ENCODE measurements at places on chromosomes 13 and 19.

DNA sequence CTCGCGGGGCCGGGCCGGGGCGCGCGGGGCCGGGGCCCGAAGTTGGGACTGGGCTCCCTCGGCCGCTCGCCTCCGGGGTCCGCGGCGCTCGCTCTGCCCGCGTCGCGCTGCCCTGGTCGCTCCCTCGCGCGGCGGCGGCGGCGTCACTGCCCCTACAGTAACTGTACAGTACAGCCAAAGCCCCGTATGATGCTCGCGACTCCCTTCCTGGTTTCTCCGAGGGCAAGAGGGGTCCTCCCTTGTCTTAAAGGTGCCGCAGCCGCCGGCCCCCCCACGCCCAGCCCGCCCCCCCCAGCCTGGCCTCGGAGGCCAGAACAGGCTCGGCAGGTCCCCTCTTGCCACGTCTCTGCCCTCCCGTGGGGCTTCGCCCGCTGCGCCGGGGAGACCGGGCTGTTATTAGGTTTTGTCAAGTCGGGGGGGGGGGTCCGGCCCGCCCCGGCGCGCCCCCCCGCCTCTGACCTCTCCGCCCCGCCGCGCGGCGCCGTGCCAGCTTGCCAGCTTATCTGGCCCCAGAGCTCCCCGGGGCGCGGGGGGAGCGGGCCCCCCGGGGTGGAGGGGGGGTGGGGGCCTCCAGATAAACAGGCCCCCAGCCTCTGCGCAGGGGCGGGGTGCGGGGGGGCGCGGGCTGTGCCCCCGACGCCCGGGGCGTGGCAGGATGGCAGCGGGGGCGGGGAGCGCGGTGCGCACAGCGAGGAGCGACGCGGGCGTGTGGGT, at the start of gene ZBTB7A:
Gene ZBTB7A (minus strand): TSS at position 218 of the 714 bp plus-strand sequence. CDS start 11,667 bp downstream, outside the sequence.
- no peaks in the 10 kb centered on the region for H3K27me3 ChIP-seq
- H3K36me3 ChIP-seq: no peaks in the 10 kb centered on the region
- H3K4me3 ChIP-seq: peak within 1 kb of the TSS; percentile 92

- H3K27ac ChIP-seq: no peak overlapping the region
- peaks cover 55% of the 10 kb centered on the region for H3K36me3 ChIP-seq
- H3K27me3 ChIP-seq: no peaks in the 10 kb centered on the region
- no peak overlapping the region for H3K4me3 ChIP-seq
Measured at GRCh38 chr19:45820413-45821102, 5.5 kb upstream of the RSPH6A start.

GRCh38 chr13:110443622-110444225, 117.8 kb downstream of the RAB20 start:
- H3K27ac ChIP-seq: peak overlapping the region; percentile 80
- peaks cover 75% of the 10 kb centered on the region for H3K36me3 ChIP-seq
- no peak overlapping the region for H3K4me3 ChIP-seq

DNA sequence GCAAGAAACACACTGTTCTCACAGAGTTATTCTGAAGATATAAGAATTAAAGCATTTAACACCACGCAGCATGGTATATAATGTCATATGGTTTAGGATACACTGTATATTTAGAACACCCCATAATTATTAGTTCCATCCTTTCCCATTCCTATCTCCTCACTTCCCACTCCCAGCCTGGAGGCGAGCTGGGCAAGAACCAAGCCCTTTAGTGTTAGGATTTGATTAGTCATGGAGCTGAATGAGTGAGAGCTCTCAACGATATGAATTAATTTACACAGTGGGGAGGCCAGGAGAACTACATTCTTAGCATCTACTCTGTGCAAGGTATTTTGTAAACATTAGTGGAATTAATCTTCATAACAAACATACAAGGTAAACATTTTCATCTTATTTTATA, 934.3 kb downstream of the DIAPH3 start:
- no peak for DNase-seq
- no peaks in the 10 kb centered on the region for H3K27me3 ChIP-seq
- no peak overlapping the region for H3K4me3 ChIP-seq
- H3K36me3 ChIP-seq: no peaks in the 10 kb centered on the region
- H3K4me1 ChIP-seq: no peaks in the 10 kb centered on the region

- H3K27ac ChIP-seq: no peak overlapping the region
- no peak for DNase-seq
- H3K4me3 ChIP-seq: peak overlapping the region; percentile 22
- H3K27me3 ChIP-seq: no peaks in the 10 kb centered on the region
Measured at GRCh38 chr13:23558675-23559536, 11.3 kb upstream of the TNFRSF19 start.

DNA sequence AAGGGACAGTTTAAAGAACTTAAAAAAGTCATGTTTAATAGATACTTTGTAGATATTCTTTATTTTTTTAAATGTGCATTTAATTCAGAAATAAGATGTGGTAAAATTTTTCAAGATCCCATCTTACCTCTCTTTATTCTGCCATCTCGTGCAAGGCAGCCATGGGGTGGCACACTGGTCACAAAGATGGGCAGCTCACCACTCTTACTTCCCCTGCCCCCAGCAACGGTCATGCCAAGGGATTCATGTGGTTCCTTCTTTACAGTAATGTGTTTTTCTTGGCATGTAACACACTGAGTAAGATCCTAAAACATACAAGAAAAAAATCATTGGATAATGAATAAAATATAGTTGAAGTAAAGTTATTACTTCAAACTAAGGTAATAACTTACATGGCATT, 64.2 kb downstream of the LNX2 start:
- no peak overlapping the region for H3K27ac ChIP-seq
- no peak overlapping the region for H3K4me3 ChIP-seq
- DNase-seq: peak; percentile 67
- H3K27me3 ChIP-seq: no peaks in the 10 kb centered on the region
- H3K36me3 ChIP-seq: peaks cover 33% of the 10 kb centered on the region

DNA sequence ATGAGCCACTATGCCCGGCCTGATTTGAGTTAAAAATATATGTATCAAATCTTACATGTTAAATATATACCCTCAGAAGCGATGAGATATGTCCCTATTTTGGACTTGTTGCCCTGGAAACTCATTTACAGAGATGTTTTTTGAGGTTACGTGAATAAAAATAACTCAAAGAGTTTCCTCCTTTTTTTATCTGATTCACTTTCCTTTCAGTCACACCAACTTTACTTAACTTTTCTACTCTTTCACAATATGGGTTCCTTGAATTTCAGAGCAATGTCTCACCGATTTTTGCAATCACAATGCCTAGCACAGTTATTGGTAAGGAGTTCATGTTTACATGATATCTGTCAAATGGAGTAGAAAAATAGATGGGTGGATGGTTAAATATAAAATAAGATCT, 2.3 kb downstream of the OR7C2 start:
- H3K4me3 ChIP-seq: no peak overlapping the region
- H3K36me3 ChIP-seq: no peaks in the 10 kb centered on the region
- H3K27me3 ChIP-seq: no peaks in the 10 kb centered on the region
- no peaks in the 10 kb centered on the region for H3K4me1 ChIP-seq
- no peak overlapping the region for H3K27ac ChIP-seq

DNA sequence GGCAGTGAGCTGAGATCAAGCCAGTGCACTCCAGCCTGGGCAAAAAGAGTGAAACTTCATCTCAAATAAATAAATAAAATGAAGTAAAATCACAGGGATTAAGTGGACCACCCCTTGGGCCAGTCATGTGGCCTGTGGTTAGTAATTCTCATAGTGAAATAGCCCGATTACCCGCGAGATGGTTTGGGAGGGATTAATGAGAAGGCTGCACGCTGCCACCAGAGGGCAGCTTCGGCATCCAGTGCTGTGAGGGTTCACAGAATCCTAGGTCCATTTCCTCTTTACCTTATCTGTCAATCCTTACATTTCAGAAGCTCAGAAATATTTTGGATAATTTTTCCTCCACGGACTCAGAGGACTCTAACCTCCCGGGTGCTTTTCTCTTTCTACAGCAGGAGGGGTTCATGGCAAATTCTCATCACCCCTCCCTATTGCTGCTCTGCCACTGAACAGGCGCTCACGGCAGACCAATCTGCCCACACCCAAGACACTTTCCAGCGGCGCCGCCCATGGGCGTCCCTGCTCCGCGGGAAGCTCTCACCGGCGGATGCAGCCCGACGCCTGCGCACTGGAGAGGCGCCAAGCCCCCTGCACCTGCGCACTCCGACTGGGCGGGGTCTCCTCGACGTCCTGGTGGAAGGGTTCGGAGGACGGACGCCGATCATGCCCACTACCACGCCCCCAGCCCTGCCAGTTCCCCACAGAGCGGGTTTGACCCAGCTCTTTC, 11.0 kb downstream of the ZNF835 start:
- no peaks in the 10 kb centered on the region for H3K27me3 ChIP-seq
- no peaks in the 10 kb centered on the region for H3K4me1 ChIP-seq
- H3K36me3 ChIP-seq: peaks cover 18% of the 10 kb centered on the region
- no peak for DNase-seq
- no peak overlapping the region for H3K27ac ChIP-seq

DNA sequence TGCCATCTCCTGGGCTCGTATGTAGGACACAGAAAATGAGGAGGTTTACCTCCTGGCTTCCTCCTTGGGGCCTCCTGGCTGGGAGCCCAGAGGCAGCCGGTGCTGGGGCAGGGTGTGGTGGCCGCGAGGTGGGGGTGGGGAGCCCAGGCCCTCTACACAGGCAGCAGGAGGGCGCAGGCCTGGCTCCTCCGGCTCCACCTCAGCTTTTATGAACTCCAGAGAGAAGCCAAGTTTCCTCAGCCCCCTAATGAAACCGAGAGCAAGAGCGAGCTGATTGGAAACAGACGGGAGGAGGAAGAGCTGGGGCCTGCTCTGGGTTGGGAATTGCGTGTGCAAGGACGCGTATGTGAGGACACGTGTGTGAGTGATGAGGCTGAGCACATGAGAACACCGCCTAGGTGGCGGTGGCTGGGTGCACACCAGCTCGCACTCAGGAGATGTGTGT, 23.1 kb downstream of the LYL1 start:
- peaks cover 14% of the 10 kb centered on the region for H3K36me3 ChIP-seq
- H3K4me3 ChIP-seq: no peak overlapping the region
- H3K27me3 ChIP-seq: no peaks in the 10 kb centered on the region

DNA sequence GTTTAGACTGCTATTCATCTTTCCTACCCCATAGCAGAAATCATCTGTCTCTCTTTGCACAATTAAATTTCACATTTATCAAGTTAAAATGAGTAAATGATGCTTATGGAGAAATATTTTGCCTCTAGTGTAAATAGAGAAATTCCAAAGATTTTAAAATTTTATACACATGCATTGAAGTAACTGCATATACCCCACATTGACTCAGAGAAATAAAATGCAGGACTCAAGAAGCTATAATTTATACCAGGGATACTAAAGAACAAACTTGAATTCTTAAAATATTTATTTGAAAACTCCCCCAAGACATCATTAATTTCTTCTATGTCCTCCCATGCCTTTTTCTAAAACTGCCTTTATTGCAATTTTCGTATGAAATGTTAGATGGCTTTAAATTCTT, 165.8 kb downstream of the DIAPH3 start:
- H3K27ac ChIP-seq: no peak overlapping the region
- DNase-seq: no peak
- no peak overlapping the region for H3K4me3 ChIP-seq
- H3K4me1 ChIP-seq: no peaks in the 10 kb centered on the region
- no peaks in the 10 kb centered on the region for H3K36me3 ChIP-seq
- no peaks in the 10 kb centered on the region for H3K27me3 ChIP-seq

- H3K27me3 ChIP-seq: no peaks in the 10 kb centered on the region
- no peaks in the 10 kb centered on the region for H3K36me3 ChIP-seq
Measured at GRCh38 chr13:71758828-71759227, 108.2 kb downstream of the DACH1 start.

DNA sequence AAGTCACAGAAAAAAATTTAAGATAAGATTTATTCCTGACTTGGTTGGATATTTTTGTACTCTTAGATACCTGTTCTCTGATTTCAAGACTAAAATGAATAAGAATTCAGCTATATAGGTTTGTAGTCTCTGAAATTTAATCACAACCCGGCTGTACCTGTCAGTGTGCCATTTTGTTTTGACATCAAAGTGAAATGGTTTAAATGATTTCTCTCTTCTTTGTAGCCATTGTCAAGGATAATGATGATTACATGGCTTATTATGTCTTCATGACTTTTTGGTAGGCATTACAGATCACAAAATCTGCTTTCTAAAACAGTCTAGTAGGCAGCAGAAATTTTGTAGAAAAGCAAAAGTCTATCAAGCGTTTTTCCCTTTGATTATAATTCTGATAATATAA, 72.5 kb downstream of the PCDH17 start:
- no peak overlapping the region for H3K27ac ChIP-seq
- H3K27me3 ChIP-seq: no peaks in the 10 kb centered on the region
- no peak for DNase-seq
- H3K4me3 ChIP-seq: no peak overlapping the region
- H3K36me3 ChIP-seq: no peaks in the 10 kb centered on the region

GRCh38 chr13:100600915-100601314, 12.3 kb upstream of the GGACT start:
- H3K4me3 ChIP-seq: no peak overlapping the region
- no peaks in the 10 kb centered on the region for H3K4me1 ChIP-seq
- no peak for DNase-seq
- H3K27ac ChIP-seq: no peak overlapping the region

GRCh38 chr13:42740753-42741152, 40.6 kb upstream of the FAM216B start:
- no peak overlapping the region for H3K27ac ChIP-seq
- H3K4me3 ChIP-seq: no peak overlapping the region
- no peaks in the 10 kb centered on the region for H3K4me1 ChIP-seq
- no peaks in the 10 kb centered on the region for H3K36me3 ChIP-seq

- H3K27ac ChIP-seq: peak overlapping the region; percentile 84
- DNase-seq: no peak
Measured at GRCh38 chr19:1591421-1592023, 1.1 kb downstream of the MBD3 start.

- H3K4me3 ChIP-seq: peak overlapping the region; percentile 79
- H3K4me1 ChIP-seq: no peaks in the 10 kb centered on the region
- DNase-seq: no peak
- H3K27me3 ChIP-seq: no peaks in the 10 kb centered on the region
- H3K27ac ChIP-seq: peak overlapping the region; percentile 90
- H3K36me3 ChIP-seq: no peaks in the 10 kb centered on the region
Measured at GRCh38 chr13:106534639-106535551, 567 bp downstream of the EFNB2 start.

DNA sequence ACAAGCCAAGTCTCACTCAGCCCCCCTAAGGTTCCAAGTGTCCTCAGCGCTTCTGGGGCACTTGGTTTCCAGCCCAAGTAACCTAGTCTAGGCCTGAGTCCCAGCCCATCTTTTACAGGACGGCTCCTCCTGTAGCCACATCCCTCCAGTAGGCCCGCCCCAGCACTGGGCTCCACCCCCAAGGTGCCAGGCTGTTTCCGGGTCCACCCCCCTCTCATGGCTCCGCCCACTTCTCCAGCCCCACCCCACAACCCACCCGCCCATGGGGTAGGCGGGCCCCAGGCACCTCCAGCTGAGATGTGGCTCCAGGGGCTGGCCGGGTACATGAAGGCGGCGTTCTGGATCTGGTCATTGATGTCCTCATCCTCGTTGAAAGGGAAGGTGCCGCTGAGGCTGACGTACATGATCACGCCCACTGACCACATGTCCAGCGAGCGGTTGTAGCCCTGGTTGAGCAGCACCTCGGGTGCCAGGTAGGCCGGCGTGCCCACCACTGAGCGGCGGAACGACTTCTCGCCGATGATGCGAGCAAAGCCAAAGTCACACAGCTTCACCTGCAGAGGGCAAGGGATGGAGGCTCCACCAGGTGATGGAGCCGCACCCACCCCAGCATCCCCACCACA, 17.2 kb upstream of the DACT3 start:
- peaks cover 64% of the 10 kb centered on the region for H3K36me3 ChIP-seq
- H3K4me1 ChIP-seq: no peaks in the 10 kb centered on the region
- no peaks in the 10 kb centered on the region for H3K27me3 ChIP-seq
- H3K27ac ChIP-seq: no peak overlapping the region
- no peak for DNase-seq
- H3K4me3 ChIP-seq: no peak overlapping the region

GRCh38 chr19:40962460-40962961, 28.6 kb upstream of the CYP2B6 start:
- DNase-seq: no peak
- H3K36me3 ChIP-seq: no peaks in the 10 kb centered on the region
- H3K4me3 ChIP-seq: no peak overlapping the region
- no peaks in the 10 kb centered on the region for H3K27me3 ChIP-seq
